Sigmoid colon (tissue), 7 donors: ENCODE measurements at places on chromosomes 13 and 19. TPM values are rescaled to one million over a fixed set of nuclear protein-coding genes. Genes with fewer than 3 reads are reported as not detected.
A peak's percentile ranks its signal among the peaks of the same experiment; 100 is the strongest.

DNA sequence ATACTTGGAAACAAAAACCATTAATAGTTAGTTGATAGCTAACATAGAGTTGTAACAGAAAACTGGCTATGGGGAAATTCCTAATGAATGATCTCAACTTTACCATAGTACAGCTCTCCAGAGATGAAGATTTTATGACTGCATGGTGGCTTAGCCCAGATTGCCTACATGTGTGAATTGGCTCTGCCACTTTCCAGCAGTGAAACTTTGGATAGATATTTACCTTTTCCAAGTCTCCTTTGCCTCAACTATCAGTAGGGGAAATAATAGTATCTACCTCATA, 161.1 kb downstream of the LACC1 start:
- DNase-seq = no peak

DNA sequence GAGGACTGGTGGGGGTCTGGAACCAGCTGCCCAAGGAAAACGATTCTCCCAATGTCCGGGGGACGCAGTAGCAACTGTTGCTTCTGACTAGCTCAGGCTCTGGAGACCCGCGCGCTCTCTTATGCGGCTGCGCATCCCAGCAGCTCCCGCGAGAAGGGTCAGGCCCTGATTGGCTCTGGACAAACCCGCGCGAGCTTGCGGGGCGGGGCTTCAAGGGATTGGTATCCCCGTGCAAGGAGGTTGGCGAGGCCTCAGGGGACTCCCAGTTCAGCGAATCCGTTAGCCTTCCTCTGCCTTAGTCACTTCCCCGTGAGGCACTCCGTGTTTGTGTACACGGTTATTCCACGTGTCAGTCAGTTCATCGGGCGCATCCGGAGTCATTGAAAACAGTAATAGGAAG, 20.2 kb downstream of the SIGLECL1 start:
- DNase-seq = no peak

GRCh38 chr13:92896842-92897241, 329.8 kb upstream of the GPC6 start:
- no peak for DNase-seq

DNA sequence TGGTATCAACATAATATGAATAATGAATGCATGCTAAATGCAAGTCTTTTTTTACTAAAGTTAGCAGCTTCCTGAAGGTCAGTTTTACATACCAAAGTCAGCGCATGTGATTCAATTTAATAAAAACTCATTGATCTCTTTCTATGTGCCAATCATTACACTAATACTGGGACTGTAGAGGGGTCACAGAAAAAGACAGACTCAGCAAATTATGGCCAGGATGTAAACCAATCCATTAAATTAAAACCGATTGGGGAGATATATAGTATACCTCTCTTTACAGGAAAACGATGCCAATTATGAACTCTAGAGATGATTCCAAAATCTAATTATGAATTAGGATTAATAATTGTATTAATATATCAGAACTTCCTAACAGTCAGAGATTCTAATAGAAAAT, 624.4 kb upstream of the PCDH20 start:
- DNase-seq = no peak

- peak; percentile 87 for DNase-seq
These were observed 6.0 kb downstream of the AKT2 start for GRCh38 chr19:40279120-40279551.

LSM4 gene
- total RNA-seq = 133 TPM

DNA sequence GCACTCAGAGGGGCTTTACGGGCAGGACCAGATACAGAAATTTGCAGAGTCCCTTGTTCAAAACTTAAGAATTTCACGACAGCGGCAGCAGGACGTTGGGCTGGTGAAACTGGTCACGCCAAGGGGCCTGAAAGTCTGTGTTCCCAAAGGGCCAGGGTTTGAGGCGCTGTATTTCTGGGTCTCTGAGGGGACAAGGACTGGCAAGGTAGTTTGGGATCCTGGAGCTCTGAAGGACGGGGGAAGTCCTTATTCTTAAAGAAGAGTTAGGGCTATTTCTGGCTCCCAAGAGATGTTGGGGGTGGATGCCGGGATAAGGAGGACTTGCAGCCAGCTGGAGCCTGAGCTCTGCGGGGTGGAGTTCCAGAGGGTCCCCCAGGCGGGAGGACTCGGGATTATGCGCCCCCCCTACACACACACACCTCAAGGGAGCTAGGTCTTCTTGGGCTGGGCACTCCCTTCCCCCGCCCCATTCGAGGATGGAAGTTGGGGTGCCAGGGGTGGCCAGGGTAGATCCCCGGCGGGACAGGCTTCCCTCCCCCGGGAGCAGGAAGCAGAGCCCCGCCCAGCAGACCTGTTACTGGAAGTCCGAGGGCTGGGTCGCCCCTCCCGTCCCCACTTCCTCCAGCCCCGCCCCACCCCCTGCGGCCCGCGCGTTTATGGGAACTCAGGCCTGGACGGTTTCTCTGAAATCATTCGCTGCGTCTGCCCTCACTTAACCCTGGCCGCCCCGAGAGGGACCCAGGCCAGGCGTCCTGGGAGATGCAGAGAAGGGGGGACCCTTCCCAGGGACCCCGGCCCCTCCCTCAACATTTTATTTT, 5.6 kb downstream of the BCL3 start:
- peak; percentile 97 for DNase-seq

GRCh38 chr13:79246578-79246949, 159.5 kb downstream of the RBM26 start:
- no peak for DNase-seq

- no peak for DNase-seq
These were observed 74.0 kb upstream of the DOCK9 start for GRCh38 chr13:99051768-99052455.

KLHL1 gene
- total RNA-seq = 0.36 TPM

GRCh38 chr13:41919741-41920487, 41.0 kb downstream of the VWA8 start:
- DNase-seq = no peak

- no peak for DNase-seq
These were observed 919 bp upstream of the ADAMTS10 start for GRCh38 chr19:8611391-8611876.

DNA sequence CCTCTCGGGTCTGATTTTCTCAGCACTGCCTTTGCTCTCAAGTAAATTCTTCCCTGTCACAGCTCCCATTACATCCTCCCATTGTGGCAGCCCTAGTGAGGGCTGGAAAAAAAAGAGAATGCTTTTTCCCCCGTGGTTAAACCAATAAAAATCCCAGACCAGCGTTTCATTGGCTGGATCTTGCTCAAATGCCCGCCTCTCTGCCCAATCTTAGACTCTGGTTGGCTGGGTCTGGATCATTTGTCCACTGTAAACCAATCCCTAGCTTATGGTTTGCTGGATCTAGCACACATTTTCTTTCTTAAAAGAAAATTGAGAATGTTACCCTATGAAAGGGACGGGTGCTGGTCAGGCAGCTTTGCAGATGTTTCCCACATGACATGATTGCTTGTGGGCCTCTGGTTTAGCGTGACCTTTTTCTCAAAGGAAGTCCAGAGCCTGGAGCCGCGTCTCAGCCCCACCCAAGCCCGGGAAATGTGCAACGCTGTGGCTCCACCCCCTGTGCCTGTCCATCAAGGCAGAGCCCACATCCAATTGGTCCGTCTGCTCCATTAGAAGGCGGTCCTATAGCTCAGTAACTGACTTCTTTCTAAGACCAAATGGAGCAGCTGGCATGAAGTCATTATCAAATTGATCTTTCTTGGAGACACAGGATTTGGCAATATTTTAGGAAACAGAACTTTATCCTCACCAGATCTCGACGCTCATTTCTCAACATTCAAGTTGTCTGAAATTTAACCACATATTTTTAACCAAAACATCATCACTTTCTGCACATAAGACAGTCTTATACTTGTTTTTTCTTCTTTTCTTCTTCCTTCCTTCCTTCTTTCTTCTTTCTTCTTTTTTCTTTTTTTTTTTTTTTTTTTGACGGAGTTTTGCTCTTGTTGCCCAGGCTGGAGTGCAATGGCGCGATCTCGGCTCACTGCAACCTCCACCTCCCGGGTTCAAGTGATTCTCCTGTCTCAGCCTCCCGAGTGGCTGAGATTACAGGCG, 2.6 kb upstream of the MCEMP1 start:
- peak; percentile 83 for DNase-seq

RXFP2 gene
- not detected for total RNA-seq

RNF225 gene
- not detected for total RNA-seq

GRCh38 chr13:94033098-94033497, 446.4 kb downstream of the DCT start:
- no peak for DNase-seq

DNA sequence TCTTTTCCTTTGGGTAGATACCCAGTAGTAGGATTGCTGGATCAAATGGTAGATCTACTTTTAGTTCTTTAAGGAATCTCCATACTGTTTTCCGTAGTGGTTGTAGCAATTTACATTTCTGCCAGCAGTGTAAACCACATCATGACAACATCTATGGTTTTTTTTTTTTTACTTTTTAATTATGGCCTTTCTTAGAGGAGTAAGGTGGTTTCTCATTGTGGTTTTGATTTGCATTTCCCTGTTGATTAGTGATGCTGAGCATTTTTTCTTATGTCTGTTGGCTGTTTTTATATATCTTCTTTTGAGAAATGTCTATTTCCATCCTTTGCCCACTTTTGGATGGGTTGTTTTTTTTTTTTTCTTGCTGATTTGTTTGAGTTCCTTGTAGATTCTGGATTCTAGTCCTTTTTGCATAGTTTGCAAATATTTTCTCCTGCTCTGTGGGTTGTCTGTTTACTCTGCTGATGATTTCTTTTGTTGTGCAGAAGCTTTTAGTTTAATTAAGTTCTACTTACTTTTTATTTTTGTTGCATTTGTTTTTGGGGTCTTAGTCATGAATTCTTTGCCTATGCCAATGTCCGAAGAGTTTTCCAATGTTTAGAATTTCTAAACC, 38.8 kb downstream of the TDRD3 start:
- DNase-seq = no peak

ZNF420 gene
- total RNA-seq = 14.3 TPM

ICAM5 gene
- not detected for total RNA-seq

DNA sequence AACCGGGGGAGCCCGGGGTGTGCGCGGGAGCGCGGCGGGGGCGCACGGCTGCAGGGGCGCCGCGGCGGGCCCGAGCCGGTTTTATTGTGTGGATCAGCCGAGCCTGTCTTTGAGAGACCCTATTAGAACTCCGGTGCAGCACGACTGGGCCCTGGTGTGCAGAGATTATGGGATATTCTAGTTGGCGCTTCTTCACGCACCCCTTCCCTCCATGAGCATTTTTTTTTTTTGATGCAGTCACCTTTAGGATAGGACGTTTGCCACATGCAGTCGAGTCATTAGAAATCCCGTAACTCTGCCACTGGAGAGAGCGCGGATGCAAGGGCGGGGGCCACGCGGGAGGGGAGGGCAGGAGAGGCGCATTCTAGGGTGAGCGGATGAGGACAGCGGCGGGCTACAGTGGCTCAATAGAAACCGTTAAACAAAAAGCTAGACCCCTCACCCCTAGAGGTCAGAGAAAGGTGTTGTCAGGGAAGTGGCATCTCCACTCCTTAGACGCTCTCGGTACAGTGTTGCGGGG, 3.7 kb downstream of the FGF9 start:
- DNase-seq = peak; percentile 67

DNA sequence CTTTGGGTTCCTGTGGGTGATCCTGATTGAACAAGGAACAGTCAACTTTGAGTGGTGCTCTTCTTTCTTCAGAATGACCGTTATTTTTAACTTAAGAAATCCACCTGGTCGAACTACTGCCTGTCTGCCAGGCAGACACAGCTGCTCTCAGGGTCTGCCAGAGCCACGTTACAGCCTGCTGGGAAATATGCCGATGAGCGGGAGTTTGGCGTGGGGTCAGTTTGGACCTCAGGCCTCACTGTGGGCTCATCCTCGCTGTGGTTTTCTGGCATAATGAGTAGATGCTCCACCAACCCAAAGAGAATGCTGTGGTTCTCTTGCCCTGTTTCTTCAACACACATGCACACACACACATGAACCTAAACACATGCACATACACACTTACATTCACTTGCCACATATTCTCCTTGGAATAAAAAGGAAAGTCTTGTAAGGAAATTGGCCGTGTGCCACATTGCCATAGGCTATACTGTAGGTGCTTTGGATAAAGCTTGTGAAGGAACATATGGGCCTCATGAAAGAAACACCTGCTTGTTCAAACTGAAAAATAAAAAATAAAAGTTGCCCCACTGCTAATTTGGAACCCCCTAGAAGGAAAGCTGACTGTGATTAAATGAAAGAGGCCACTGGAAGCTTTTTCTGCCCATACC, 598.7 kb upstream of the KLF12 start:
- DNase-seq = no peak

FGF9 gene
- total RNA-seq = 1.4 TPM

DNA sequence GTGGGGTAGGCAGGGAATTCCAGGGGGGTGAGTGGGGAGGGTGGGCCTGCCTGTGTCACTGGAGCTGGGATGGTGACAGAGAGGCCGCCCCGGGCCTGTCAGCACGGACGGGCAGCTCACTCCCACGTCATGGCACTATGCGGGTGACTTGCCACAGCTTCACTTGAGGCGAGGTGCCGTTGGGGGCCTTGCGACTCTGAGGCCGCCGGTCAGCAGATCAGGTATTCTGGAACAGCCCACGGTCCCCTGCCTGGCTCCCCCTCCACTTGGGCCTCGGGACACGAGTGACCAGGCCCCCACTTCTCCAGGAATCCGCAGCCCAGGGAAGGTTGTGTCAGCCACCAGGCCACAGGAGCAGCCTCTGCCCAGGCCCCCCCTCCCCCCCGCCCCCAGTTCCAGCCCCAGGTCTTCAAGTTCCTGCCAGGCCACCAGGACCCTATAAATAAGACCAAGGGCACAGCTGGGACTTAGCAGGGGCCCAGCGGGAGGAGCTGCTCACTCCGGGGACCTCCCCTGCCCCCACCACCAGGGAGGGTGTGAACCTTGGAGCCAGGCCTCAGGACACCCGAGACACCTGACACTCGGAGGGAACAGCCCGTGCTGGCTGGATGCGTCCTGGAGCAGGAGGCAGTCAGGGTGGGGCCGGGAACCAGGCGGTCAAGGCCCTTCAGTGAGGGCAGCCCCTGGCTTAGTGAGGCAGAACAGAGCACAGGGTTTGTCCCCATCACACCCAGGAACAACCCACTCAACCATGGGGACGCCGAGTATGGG, 2.7 kb upstream of the MIDN start:
- peak; percentile 90 for DNase-seq

GRCh38 chr19:30862876-30863275, 486.4 kb downstream of the TSHZ3 start:
- DNase-seq = no peak

UGGT2 gene
- total RNA-seq = 32.7 TPM

DNA sequence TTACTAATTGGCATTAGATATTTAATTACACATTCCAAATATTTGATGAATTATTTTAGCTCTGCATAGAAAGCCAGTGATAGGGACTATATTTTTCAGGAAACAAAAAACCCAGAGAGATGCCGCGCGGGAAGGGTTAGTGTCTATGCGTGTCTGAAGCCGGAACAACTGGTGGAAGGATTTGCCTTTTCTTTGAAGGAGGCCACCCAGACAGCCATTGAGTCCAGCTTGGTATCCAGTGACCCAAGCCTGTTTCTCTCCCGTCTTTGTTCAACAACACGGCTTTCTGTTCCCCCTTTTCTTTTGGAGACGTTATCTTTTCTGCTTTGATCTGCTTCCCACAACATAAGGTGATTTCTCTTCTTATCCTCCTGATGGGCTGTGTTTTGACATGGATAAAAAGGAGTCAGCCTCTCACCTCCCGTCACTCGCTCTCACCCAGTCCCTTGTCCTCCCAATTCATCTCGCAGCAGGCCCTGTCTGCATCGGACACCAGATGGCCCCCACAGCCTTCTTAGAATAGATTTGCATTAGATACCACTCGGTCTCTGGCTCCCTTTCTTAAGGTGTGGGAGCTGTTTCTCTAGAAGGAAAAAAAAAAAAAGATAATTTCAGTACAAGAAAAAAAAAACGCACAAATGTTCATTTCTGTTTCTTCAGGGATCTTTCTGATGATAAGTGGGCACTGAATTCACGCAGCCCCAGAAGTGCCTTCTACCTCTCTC, 361.8 kb downstream of the ZNF536 start:
- DNase-seq = no peak
